ENCODE measurements at places on chromosomes 4 and X. TPM values are rescaled to one million over a fixed set of nuclear protein-coding genes. Genes with fewer than 3 reads are reported as not detected.

Gene SMARCA1
- total RNA-seq = 33.9 TPM

GRCh38 chr4:40874331-40874730 lies 124.6 kb downstream of the NSUN7 start:
- H3K36me3 ChIP-seq = no peaks in the 10 kb centered on the region
- no peak overlapping the region for H3K4me3 ChIP-seq
- DNase-seq = no peak
- no peaks in the 10 kb centered on the region for H3K4me1 ChIP-seq
- no peak overlapping the region for H3K27ac ChIP-seq

GRCh38 chr4:91243132-91243531 lies 1060.6 kb upstream of the GRID2 start:
- peak; percentile 65 for DNase-seq
- no peak overlapping the region for H3K4me3 ChIP-seq
- H3K27ac ChIP-seq = no peak overlapping the region
- H3K27me3 ChIP-seq = no peaks in the 10 kb centered on the region
- H3K36me3 ChIP-seq = no peaks in the 10 kb centered on the region

- H3K27ac ChIP-seq = no peak within 1 kb of the TSS
- H3K36me3 ChIP-seq = no peaks in the 10 kb centered on the region
- H3K4me1 ChIP-seq = no peaks in the 10 kb centered on the region
- H3K27me3 ChIP-seq = peaks cover 72% of the 10 kb centered on the region
Observed at GRCh38 chr4:55635741-55636655, at the start of gene NMU. Gene NMU, minus strand, starts transcription at chr4:55636298. Its CDS starts 106 bp downstream, at chr4:55636192.

Data from heart right ventricle (tissue), 16 donors.